HuH-7 (cell line): ENCODE measurements at places on chromosomes 3 and 15.

- peak; percentile 26 for DNase-seq
Observed at GRCh38 chr3:5227812-5228211, 40.3 kb downstream of the EDEM1 start.

DNA sequence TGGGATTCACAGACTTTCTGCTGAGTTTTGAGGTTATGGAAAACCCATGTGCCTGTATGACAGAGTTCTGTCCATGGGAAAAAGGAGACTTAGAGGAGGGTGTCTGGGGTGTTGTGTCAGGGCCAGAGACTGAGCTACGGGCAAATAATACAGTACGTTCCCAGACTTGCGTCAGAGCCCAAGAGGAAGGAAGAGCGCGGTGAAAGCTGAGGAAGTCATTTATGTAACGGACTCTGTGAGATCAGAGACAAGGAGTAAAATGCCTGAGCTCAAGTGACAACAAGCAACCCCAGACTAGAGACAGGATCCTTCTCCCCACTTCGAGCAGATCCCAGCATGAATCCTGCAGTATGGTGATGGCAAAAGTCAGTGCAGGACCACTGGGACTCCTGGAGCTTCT lies 368.6 kb upstream of the MCTP2 start:
- DNase-seq = no peak

- no peak for DNase-seq
Observed at GRCh38 chr3:66270288-66270687, 49.5 kb downstream of the SLC25A26 start.

DNA sequence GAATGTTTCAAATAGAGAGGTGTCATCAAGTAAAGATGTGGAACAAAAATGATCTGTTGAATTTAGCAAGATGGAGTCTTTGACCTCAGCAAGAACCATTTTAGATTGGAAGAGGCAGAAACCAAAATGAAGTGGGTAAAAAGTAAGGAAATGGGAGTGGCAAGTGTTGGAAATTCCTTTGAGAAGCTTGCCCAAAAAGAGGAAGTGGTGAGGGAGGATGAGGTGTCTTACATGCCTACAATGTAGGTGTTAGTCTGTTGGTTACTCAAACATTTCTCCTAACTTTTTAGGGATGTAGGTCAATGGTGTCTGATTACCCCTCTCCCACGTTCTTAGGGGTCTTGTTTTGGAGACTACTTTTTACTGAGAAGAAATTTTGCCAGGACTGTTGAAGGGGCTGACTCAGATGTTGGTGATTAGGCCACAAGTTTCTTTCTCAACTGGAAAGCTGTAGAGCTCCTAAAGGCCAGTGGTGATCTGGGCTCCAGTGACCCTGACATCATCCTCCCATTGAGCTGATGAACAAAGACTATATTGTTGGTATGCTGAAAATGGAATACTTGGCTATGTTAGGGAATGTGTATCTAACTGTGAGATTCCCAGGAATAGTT lies 5.1 kb downstream of the PPP2R3A start:
- no peak for DNase-seq

GRCh38 chr3:112640930-112641801 lies at the start of gene CCDC80:
CCDC80 (minus strand) TSS chr3:112641143; CDS start chr3:112639905, 1,238 bp downstream.
- DNase-seq = no peak

DNA sequence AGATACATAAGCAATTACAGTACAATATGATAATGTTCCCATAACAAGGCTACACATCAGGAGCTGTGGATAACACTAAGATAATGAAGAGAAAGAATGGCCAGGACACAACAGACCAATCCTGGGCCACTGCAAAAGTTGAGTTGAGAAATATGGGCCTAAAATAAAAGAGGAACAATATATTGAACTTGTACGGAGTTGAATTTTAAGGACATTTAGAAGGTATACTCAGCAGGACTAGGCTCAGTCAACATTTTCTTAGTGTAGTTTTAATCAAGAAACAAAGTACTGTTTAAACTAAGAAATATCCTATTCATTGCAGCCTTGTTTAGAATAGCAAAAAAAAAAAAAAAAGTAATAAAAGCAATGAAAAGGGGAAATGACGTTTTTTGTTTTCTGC lies 24.3 kb downstream of the HERC1 start:
- no peak for DNase-seq

DNA sequence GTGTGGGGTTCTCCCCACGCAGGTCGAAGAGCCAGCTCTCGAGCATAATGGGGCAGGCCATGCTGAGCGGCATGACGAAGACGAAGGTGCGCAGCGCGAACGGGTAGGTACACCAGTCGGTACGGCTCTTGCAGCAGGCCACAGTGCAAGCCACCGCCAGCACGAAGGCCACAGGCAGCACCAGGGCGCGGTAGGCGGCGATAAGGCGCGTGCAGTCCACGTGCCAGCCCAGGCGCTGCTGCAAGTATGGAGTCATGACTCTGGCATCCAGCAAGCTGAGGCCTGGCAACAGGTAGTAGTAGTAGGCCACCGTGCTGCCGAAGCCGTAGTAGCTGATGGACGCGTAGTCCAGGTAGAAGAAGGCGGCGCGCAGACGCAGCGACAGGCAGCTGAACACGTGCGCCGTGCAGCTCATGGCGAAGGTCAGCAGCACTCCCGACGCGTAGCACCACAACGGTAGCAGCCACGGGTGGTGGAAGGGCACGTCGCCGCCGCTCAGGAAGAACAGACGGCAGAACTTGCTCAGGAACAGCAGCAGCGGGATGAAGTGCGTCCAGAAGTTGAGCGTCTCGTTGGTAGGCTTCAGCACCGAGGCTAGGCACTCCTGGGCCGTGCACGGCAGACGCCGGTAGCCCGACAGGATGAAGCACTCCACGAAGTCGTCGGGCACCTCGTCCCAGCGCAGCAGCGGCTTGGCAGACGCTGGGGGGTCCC lies 797 bp downstream of the PAQR9 start:
- DNase-seq = no peak

DNA sequence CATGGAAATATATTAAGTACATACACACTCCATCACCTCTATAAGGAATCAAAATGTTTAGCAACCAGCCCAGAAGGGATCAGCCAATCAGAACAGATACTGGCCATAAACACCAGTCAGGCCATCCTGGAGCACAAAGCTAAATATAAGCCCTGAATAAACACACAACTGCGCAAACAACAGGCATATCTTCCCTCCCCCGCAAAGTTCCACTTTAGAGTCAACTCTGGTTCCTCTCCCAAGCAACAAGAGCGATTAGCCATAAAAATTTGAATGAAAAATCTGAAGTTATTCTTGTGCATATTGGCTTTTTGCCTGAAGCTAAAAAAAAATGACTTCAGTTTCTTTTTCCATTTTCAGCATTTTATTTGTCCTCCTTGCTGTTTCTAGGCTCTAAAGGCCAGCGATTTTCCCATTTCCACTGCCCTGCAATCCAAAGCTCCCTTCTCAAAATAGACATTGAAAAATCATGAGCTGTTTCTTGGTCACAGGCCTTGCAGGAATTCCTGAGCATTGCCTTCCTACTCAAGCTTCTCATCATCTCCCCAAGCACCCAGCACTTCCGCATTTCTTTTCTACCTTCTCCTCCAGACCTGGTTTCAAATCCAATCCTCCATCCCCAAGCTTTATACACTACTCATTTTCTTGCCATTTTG lies 247.9 kb downstream of the ZMAT3 start:
- no peak for DNase-seq

GRCh38 chr3:23312866-23313265 lies 109.7 kb downstream of the UBE2E2 start:
- no peak for DNase-seq

GRCh38 chr15:25883463-25884259 lies 20.5 kb upstream of the ATP10A start:
- no peak for DNase-seq

DNA sequence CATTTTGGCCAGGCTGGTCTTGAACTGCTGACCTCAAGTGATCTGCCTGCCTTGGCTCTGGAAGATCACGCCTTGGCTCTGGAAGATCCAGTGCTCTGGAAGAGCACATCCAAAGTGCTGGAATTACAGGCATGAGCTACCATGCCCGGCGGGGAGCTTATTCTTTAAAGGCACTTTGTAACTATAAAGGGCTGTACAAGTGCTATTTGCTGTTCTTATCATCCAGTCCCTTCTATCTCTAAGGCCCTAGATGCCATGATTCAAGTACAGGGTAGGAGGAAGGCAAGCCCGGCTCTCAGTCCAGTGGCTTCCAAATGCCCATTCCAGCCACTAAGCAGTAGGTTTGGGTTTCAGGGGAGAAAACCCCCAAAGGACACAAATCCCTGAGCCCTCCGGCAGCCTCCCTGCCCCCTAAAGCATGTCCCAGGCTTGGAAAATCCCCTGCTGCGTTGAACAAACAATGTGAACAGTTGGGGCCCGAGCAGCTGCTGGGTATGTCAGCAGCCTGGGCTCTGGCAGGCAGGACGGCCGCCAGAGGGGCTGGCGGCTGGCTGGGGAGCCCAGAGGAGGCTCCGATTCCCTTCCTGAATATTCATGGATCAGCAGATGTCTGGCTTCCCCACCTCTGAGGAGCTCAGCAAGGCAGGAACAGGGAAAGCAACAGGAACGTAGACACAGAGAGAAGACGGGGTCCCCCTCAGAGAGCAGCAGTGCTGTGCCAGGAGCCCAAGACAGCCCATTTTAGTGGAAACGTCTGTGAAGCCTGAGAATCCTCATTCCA lies 7.7 kb downstream of the IGDCC4 start:
- peak; percentile 80 for DNase-seq

- no peak for DNase-seq
Observed at GRCh38 chr15:68279779-68280753, 2.5 kb downstream of the FEM1B start.

GRCh38 chr3:40452562-40452875 lies 4.6 kb upstream of the RPL14 start:
- DNase-seq = no peak

- no peak for DNase-seq
Observed at GRCh38 chr15:96054621-96055020, 275.9 kb upstream of the NR2F2 start.

GRCh38 chr3:72144773-72145505 lies 360.0 kb upstream of the PROK2 start:
- DNase-seq = peak; percentile 9

DNA sequence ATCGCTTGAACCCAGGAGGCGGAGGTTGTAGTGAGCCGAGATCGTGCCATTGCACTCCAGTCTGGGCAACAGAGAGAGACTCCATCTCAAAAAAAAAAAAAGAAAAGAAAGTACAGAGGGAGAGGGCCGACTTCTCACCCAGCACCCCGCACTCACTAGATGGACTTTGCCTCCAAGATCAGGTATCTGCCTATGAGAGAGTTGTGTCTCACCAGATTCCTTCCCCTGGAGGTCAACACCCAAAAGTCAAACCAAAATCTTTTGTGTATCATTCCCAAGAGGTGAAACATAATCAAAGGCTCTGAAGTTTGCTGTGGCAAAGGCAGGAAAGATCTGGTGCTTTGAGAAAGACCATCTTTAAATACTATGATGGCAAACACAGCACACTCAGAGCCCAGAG lies 51.2 kb downstream of the HMCES start:
- no peak for DNase-seq

- no peak for DNase-seq
Observed at GRCh38 chr3:52028572-52028971, 27.8 kb downstream of the DUSP7 start.

- no peak for DNase-seq
Observed at GRCh38 chr3:101379658-101380376, 59.4 kb upstream of the IMPG2 start.

GRCh38 chr3:141311170-141311495 lies 57.2 kb upstream of the ZBTB38 start:
- no peak for DNase-seq

DNA sequence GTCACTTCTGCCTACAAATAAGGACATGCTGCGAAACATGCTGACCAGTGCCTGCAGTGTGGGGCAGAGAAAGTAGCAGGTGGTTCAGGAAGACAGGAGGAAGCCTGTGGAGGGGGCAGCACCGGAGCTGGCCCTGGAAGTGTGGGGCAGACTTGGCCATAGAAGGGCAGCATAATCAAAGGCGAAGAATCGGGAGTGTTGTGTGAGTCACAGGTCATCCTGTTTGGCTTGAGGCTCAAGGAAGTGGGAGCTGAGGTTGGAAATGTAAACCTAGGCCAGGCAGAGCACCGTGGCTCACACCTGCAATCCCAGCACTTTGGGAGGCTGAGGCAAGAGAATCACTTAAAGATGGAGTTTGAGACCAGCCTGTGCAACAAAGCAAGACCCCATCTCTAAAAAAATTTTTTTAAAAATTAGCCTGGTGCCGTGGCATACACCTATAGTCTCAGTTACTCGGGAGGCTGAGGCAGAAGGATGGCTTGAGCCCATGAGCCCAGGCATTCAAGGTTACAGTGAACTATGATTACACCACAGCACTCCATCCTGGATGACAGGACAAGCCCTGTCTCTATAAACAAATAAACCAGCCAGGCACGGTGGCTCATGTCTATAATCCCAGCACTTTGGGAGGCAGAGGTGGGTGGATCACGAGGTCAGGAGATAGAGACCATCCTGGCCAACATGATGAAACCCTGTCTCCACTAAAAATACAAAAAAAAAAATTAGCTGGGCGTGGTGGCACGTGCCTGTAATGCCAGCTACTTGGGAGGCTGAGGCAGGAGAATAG lies 54.0 kb downstream of the FAM43A start:
- no peak for DNase-seq

DNA sequence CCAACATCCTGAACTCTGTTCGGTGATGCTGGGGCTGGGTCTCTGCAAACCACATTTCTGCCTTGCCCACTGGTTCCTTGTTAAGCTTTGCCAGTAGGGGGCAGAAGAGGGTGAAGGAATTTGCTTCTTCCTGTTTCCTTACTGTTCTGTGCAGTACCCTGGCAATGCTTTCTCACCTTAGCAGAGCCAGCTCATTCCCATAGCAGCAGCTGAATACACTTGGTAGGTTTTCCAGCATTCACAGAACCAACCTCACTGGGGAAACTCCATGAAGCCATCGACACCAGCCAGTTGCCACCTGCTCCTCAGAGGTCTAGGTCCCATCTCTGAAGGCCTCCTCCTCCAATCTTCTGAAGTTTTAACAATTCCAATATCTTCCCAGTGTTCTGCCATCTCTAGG lies 308.4 kb downstream of the PDCD6IP start:
- peak; percentile 19 for DNase-seq

DNA sequence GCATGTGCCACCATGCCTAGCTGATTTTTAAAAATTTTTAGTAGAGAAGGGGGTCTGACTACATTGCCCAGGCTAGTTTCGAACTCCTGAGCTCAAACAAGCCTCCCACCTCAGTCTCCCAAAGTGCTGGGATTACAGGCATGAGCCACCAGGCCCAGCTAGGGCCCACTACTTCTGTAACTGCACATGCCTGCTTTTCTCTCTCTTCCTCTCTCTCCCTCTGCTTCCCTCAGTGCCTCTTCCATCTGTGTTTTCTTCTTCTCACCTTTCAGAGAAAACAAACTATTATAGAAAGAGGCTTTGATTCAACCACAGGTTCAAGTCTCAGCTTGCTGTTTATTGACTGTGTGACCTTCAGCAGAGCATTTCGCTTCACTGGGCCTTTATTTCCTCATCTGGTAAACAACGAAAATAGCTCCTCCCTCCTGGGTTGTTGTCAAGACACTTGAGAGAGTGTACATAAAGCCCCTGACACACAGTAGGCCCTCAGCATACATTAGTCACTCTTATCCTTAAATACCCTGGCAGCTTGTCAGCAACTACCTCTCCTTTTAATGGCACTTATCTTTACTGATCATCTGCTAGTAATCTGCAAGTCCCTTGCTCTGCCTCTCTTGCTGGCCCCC lies 10.2 kb downstream of the TADA3 start:
- DNase-seq = no peak
